Lung (tissue), 17 donors: ENCODE measurements at places on chromosomes 5 and 9.
A peak's percentile ranks its signal among the peaks of the same experiment; 100 is the strongest.

DNA sequence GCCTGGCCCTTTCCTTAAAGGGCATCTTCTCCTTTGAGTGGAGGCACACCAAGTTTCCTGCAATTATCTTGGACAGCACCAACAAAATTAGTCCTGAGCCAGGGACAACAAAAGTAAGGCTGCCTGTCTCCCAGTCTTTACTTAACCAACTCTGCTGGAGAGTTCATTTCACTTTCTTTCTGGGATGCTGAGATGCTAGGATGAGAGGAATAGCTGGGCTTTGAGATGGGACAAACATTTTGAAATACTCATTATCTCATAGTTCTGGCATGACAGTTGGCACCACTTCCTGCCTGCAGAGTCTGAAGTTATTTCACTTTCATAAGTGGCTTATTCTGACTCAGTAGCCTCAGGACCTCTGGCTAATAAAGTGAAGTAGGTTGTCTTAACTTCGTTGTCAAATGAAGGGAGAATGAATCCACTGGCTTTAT, 157.0 kb downstream of the C9orf152 start:
- peak; percentile 50 for DNase-seq

DNA sequence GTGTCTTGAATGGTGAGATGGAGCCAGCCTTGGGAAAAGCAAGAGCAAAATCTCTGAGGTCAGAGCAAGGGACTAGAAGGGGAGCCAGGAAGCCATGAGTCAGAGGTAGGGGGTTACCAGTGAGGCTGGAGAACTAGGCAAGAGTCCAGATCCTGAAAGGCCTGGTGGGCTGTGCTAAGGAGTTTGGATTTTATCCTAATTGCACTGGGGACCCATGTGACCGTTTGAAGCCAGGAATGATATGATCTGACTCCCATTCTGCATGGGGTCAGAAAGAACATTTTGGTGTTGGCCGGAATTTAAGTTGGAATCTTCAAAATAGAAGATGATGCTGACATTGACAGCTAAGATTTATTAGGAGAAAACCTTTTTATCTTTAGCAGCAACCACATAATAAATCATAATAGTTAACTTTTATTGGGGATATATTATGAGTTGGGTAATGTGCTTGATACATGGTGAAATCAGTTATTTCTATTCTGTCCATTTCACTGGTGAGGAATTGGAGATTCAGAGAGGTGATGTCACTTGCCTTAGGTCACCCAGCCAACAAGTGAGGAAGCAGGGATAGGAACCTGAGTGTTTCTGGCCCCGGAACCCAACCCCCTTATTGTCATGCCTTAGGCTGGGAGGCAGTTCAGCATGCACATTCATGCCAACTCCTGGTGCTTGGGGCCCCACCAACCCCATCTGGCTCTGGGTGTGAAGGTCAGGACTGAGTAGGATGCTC, 61.5 kb upstream of the RARS1 start:
- DNase-seq = peak; percentile 61

DNA sequence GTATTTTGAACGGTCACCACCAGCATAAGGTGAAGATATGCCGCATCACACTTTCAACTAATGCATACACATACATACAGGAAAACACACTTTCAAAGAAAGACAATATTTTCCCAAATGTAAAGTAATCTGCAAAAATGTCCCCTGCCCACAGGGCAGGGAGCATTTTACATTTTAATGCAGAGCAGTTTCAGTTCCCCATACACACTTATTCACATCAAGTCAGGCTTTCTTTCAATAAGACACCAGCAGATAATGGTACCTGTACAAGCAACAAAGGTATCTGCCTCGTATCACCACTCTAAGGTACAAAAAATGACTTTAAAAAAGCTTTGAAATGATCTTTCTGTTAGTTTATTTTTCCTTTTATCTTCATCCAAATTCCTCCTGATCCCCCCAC, 247.1 kb upstream of the CCNG1 start:
- no peak for DNase-seq

- peak; percentile 68 for DNase-seq
These were observed 701 bp upstream of the ZNF462 start for GRCh38 chr9:106862110-106862820.

DNA sequence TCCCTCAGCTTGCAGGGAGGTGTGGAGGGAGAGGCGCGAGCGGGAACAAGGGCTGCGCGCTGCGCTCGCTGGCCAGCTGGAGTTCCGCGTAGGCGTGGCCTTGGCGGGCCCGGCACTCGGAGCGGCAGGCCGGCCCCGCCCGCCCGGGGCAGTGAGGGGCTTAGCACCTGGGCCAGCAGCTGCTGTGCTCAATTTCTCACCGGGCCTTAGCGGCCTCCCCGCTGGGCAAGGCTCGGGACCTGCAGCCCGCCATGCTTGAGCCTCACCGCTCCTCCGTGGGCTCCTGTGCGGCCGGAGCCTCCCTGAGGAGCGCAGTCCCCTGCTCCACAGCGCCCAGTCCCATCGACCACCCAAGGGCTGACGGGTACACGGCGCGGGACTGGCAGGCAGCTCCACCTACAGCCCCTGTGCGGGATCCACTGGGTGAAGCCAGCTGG, 1516.4 kb downstream of the EFNA5 start:
- no peak for DNase-seq
